ENCODE measurements at places on chromosomes 12 and 14. TPM values are rescaled to one million over a fixed set of nuclear protein-coding genes. Genes with fewer than 3 reads are reported as not detected.
A peak's percentile ranks its signal among the peaks of the same experiment; 100 is the strongest.

DNA sequence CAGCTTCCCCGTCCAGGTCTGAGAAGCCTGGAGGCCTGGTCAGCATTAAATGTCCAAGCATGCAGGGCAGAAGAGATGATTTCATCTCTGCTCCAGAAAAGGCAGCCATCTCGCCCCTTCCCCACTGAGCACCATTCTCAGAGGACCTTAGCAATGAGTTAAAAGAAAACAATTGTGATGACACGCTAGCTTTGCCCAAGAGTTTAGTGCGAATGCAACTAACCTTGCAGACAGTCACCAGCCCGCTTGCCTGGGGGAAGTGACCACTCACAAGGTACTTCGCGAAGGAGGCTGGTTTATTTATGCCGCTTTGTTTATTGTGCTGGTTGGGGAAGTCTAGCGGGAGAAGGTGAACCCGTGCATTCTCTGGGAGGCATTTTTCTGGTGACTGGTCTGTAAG is 170.7 kb downstream of the RBM19 start:
- no peak overlapping the region for H3K27ac ChIP-seq
- no peaks in the 10 kb centered on the region for H3K36me3 ChIP-seq
- H3K4me3 ChIP-seq, result no peak overlapping the region
- no peaks in the 10 kb centered on the region for H3K4me1 ChIP-seq

Gene OASL
- 4.1 TPM for total RNA-seq

Gene TAS2R7
- not detected for total RNA-seq

DNA sequence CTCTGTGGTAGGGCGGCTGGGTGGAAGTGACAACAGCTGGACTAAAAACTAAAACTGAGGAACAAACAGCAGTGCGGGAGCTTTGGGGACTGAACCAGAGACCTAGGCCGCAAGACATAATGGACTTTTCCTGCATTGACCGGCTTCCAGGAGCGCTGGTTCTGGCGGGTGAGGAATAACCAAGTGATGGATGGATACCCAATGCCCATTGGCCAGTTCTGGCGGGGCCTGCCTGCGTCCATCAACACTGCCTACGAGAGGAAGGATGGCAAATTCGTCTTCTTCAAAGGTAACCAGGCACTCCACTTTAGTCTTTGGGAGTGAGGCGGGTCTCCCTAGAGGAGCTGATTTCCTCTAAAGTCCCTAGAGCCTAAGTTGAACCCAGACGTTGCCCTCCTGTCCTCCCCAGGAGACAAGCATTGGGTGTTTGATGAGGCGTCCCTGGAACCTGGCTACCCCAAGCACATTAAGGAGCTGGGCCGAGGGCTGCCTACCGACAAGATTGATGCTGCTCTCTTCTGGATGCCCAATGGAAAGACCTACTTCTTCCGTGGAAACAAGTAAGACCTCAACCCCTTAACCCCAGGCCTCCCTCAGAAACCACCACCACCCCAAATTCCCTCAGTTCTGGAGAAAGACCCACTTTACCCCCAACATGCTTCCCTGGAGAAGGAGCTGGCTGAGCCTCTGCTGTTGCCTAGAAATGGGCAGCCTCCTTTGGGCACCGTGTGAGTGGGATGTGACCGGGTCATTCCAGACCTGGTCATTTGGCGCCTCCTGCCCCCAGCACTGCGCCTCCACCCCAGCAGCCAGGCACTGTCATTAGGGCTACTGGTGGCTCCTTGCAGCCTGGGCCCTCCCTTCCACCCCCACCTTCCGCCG is 8.1 kb downstream of the MMP14 start:
- H3K4me3 ChIP-seq, result no peak overlapping the region
- no peak for DNase-seq
- H3K36me3 ChIP-seq, result no peaks in the 10 kb centered on the region
- no peak overlapping the region for H3K27ac ChIP-seq

DNA sequence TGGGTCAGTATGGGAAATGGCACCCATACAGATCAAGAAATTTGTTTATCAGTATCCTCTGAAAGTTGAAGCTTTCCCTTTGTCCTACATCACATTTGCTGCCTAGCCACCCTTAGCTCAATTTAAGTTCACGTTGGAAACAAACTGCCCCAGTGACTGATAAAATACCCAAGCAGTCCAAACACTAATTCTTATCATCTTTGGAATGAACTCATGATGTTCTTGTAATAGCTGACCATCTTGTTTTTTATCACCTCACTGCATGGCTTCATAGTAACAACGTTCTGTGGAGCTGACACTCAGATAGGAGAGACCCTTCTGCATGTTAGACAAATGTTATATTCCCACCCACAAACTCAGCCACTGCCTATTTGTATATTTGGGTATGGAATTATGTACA is 93.4 kb downstream of the GPR135 start:
- no peaks in the 10 kb centered on the region for H3K4me1 ChIP-seq
- no peak overlapping the region for H3K27ac ChIP-seq
- H3K4me3 ChIP-seq, result no peak overlapping the region
- H3K36me3 ChIP-seq, result no peaks in the 10 kb centered on the region
- H3K27me3 ChIP-seq, result no peaks in the 10 kb centered on the region

- H3K4me1 ChIP-seq, result no peaks in the 10 kb centered on the region
- no peaks in the 10 kb centered on the region for H3K36me3 ChIP-seq
- peak; percentile 55 for DNase-seq
Observed at GRCh38 chr12:63068857-63069442, 82.1 kb downstream of the AVPR1A start.

Data from HCT116 (cell line).